Right renal pelvis (tissue), 4 donors: ENCODE measurements at places on chromosomes 6 and 20.

- no peak for DNase-seq
Measured at GRCh38 chr20:18031888-18032509, 25.7 kb downstream of the OVOL2 start.

DNA sequence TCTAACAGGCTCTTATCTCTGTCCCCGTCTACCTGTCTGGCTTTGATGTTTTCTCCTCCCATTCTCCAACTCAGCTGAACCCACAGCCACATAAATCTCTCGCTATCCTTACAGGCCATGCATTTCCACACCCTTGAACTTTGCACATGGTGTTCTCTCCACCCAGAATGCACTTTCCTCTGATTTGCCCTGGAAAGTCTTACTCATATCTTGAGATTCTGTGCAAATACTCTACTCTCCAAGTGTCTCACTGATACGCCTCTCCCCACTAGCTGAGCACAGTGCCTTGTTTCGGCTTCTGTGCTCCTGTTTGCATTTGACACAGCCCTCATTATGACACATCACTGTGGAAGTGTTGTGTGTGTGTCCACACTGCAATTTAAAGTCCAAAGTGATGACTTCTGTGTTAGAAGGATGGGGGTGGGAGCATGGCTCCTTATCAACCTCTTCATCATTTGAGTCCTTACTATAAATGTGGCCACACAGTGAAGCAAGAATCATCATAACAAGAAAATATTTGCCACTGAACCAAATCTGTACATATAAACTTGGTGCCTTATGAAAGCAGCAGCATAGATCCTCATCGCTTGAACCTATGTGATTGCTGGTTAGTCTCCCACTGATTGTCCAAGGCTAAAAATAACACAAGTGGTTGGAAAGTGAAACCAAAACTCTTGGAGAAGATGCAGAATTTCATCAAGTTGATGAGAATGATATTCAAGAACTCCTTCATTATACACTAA lies 5.5 kb upstream of the PRELID3B start:
- DNase-seq, result no peak

DNA sequence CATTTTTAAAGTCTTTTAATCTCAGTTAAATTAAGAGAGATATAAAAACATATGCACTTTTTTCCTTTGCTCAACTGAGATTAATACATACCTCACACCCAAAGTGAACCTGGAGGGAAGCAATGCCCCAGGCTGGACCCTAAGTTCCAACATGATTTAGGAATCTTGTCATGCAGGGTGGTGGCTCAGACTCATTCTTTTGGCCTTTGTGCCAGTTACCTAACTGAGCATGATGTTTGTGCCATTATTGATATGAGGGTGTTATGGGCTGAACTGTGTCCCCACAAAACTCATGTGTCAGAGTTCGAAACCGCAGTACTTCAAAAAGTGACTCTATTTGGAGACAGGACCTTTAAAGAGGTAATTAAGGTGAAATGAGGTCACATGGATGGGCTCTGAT lies 188.0 kb downstream of the ARHGAP18 start:
- no peak for DNase-seq

GRCh38 chr6:3895805-3896204 lies 46.6 kb downstream of the FAM50B start:
- DNase-seq, result no peak

GRCh38 chr6:72716916-72717315 lies 95.1 kb downstream of the KCNQ5 start:
- DNase-seq, result no peak

GRCh38 chr6:157676241-157676640 lies 146.8 kb upstream of the SNX9 start:
- no peak for DNase-seq

- DNase-seq, result no peak
Measured at GRCh38 chr20:48141660-48142515, 356.6 kb upstream of the SULF2 start.
